Activated T-helper 2 cell treated with anti-CD3 and anti-CD28 coated beads, Interferon-gamma antibody, Interleukin-2, Interleukin-4, amounts not matched to agents 10 μg/mL and 5 μg/mL and 100 μg/mL, durations not matched to agents 14 hours and 24 hours and 36 hours (primary cell): ENCODE measurements at places on chromosomes 5 and 9. TPM values are rescaled to one million over a fixed set of nuclear protein-coding genes. Genes with fewer than 3 reads are reported as not detected.
A peak's percentile ranks its signal among the peaks of the same experiment; 100 is the strongest.

HMMR gene
- 39.3 and 40.3 TPM in 2 replicates for total RNA-seq

CSF2 gene
- 764 and 772 TPM in 2 replicates for total RNA-seq

TAF11L10 gene
- total RNA-seq: not detected in 2 replicates

GRCh38 chr9:110825950-110826349, 157.4 kb downstream of the MUSK start:
- no peak for DNase-seq

- DNase-seq: peak; percentile 73
These were observed 90.6 kb downstream of the RALGPS1 start for GRCh38 chr9:127004946-127005769.

- no peak for DNase-seq
These were observed 3.8 kb downstream of the LARP1 start for GRCh38 chr5:154758977-154759376.

DNA sequence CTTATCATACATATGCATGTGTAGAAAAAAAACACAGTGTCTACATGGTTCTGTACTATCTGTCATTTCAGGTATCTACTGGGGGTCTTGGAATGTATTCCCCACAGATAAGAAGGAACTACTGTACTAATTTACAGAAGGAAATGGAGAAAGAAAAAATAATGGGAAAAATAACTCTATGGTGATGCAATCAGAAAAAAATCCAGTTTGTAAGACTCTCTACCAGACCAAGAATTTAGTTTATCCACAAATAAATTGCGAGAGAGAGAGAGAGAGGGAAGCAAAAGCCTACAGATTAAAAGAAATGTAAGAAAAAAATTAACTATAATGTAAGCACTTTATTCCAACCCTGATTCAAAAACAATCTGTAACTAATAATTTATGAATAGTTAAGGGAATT, 708.6 kb upstream of the ZNF608 start:
- no peak for DNase-seq
